WTC11 (cell line): ENCODE measurements at places on chromosomes 7 and 10.

- DNase-seq = no peak
Measured at GRCh38 chr7:22364900-22365299, 7.9 kb upstream of the RAPGEF5 start.

DNA sequence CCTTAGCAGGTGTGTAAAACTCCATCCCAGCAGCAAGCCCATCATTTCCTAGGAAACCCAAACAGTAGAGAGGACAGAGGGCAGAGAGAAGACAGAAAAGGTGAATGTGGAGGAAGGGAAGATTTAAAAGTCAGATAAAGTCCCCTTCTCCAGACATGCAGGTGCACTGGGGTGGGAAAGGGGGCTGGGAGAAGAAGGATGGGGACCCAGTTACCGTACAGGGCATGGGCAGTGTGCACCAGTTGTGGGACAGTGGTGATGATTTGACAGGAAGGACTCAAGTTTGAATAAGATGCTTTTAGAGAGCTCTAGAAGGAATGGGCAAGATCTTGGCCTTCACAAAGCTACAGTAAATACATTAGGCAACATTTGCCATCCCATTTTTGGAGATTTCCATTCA lies 110.7 kb upstream of the PLXNA4 start:
- DNase-seq = no peak

- DNase-seq = no peak
Measured at GRCh38 chr10:33661580-33662336, 327.3 kb upstream of the NRP1 start.

GRCh38 chr7:138207555-138207971 lies 131.3 kb downstream of the AKR1D1 start:
- peak; percentile 34 for DNase-seq

- no peak for DNase-seq
Measured at GRCh38 chr10:55158633-55159032, 357.6 kb upstream of the PCDH15 start.

DNA sequence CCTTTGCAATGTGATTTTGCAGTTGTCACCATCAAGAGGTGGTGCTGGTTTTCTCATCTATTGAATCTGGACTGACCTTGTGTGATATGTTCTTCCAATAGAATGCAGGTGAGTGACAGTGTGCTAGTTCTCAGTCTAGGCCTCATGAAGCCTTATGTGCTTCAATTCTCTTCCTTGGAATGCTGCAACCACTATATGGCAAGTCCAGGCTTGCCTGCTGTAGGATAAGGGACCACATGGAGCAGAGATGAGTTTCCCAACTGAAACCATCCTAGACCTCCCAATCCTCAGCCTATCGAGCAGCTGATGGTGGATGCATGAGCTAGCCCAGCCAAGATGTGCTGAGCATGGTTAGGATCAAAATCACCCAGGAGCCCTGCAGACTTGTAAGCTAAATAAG lies 32.6 kb upstream of the ARHGAP21 start:
- no peak for DNase-seq

GRCh38 chr10:58698777-58699356 lies 186.2 kb downstream of the BICC1 start:
- DNase-seq = no peak

GRCh38 chr10:123354521-123354920 lies 200.3 kb downstream of the BUB3 start:
- no peak for DNase-seq

DNA sequence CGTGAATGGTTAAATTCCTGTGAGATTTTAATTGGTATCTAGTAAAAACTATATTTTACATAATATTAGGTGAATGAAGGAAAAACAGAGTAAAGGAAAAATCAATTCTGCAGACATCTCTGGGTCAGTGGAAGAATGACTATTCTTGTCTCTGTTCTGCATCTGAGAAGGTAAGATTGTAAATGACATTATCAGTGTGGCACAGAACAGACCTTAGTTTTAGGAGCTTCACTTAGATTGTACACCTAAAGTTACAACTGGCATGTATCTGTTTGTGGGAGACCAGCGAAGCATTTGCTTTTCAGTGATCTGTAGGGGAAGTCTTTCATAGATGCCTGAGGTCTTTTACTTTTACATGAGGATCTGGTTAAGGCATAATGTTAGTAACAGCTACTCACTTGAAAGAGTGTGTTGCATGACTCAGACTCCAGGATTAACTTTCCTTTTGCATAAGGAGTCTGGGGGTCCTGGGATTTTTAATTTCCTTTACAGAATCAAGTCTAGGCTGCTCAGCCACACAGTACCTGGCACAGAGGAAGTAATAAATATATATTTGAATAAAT lies 56.2 kb downstream of the JMJD1C start:
- no peak for DNase-seq

DNA sequence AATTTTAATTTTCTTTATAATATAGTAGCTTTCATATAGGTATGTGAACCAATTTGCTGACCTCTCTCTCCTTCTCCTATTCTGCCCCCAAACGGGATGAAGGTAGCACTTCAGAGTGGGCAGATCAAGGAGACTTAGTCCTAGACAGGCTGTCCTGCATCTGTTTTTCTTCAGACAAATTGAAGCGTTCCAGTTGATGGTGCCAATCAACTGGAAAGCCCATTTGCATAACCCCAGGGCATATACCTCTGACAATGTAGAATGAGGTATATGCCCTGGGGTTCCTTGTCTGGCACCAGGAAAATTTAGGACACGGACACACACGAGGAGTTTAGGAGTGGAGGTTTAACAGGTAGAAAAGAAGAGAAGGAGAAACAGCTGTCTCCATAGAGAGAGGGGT lies 502.9 kb downstream of the HTR7 start:
- no peak for DNase-seq

DNA sequence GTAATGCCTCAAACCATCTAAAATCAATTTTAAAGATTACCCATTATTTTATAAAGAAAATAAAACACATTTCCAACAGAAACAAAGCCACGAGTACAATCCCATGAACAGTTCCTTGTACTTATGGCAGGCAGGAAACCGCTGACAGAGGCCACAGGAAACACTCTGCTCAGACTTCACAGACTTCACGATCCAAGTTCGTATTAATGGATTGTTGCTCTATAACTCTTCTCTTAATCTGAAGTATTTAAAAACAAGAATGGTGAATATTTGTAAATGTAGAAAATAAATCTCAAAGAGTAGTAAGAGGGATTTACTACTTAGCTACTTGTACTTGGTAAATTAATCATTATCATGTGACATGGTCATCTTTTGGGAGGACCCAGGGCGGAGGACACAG lies 78.3 kb downstream of the SNX10 start:
- DNase-seq = no peak

DNA sequence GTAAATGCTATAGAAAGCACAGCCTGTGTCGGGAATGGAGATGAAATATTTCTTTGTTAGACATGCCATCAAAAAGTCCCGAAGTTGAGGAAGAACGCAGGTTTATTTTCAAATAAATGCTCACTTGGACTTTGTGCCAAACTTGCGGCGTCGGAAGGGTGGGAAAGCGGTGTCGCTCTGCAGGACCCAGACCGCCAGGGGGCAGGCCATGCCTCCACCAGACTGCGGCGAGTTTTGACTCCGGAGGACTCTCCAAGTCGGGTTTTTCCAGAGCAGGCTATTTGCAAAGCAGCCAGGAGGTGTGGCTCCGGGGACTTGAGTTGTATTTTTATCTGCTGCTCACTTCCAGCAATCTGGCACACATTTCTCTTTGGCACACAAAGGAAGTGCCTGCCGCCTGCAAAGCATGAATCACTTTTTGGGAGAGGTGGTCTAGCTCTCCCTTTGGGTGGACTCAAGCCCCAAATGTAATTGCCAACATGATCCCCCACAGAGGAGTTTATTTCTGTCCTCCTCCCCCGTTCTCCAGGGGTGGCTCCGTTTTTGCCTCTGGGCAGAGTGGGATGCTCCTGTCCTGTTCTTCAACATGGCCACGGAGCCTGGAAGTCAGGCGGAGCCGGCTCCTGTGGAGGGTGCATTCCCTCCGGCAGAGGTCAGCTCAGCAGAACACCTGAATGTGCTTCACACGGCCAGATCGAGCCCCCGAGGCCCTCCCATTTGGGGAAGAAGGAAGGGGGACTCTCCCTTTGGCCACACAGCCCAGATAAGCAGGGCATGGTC lies 82.3 kb upstream of the GPR26 start:
- peak; percentile 91 for DNase-seq

- DNase-seq = no peak
Measured at GRCh38 chr7:46864716-46865115, 717.2 kb downstream of the TNS3 start.

GRCh38 chr7:104848138-104848990 lies 165.6 kb upstream of the KMT2E start:
- DNase-seq = peak; percentile 84

GRCh38 chr10:35961501-35961900 lies 319.4 kb upstream of the FZD8 start:
- no peak for DNase-seq

DNA sequence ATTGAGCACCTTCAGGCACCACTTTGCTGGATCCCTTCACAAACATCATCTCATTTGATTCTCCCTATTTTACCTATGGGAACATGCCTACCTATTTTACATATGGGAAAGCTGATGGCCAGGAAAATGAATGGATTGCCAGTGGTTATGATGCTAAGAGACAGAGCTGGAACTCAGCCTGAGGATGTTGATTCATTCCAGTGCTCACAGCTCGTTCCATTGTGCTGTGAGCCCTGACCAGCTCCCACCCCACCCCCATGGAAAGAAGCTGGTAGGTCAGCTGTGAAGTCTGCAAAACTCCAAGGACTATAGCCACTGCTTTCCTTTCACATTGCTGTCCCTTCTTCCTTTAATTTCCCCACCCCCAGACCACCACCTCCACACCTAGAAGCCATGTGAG lies 9.6 kb downstream of the UBTD1 start:
- no peak for DNase-seq

DNA sequence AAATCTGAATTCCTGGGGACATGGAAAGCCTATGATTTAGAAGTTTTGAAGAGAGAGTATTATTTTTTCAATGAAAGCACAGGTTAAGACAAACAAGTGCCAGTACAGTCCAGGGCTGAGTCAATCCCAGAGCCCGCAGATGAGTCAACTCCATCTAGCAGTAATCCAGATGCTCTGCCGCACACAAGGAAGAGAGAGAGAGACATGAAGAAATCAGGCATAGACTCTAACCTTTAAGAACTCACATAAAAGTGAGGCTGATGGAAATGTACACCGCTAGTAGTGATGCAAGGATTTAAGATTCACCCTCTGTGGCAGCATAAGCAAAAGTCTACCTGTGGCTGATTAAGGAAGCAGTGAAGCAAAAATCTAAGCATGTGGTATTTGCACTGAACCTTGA lies 651.5 kb downstream of the TNS3 start:
- no peak for DNase-seq
